Breast epithelium (tissue), 4 donors: ENCODE measurements at places on chromosomes 4 and X.

DNA sequence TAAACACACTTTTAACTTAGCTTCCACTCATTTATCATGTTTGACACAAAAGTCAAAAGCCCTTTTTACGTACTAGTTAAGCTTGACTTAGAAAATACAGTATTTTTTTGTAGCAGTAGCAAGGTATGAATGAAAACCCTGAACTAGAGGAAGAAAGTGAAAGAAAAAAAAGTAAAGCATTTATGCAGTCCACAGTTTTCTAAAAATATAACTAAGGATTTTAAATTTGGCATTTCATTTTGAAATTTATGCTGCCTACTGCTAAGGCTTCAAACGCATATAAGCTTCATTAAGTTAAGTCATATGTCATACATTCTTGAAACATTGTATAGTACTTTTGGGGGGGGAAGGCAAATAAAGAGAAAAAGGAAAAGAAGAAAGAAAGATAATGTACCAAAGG is 201.5 kb downstream of the PDGFC start:
- no peaks in the 10 kb centered on the region for H3K36me3 ChIP-seq
- no peak overlapping the region for H3K4me3 ChIP-seq
- no peak for DNase-seq
- no peak overlapping the region for H3K27ac ChIP-seq
- H3K27me3 ChIP-seq = no peaks in the 10 kb centered on the region
- no peaks in the 10 kb centered on the region for H3K4me1 ChIP-seq

- H3K4me1 ChIP-seq = no peaks in the 10 kb centered on the region
- no peak overlapping the region for H3K27ac ChIP-seq
- no peaks in the 10 kb centered on the region for H3K27me3 ChIP-seq
Measured at GRCh38 chr4:168796362-168797106, 213.5 kb downstream of the CBR4 start.

- DNase-seq = no peak
- no peaks in the 10 kb centered on the region for H3K27me3 ChIP-seq
- no peak overlapping the region for H3K4me3 ChIP-seq
- no peak overlapping the region for H3K27ac ChIP-seq
Measured at GRCh38 chr4:37243051-37243450, 1.5 kb upstream of the NWD2 start.

GRCh38 chr4:186347743-186348142 is 81.8 kb downstream of the F11 start:
- H3K36me3 ChIP-seq = no peaks in the 10 kb centered on the region
- H3K4me3 ChIP-seq = no peak overlapping the region
- H3K27me3 ChIP-seq = no peaks in the 10 kb centered on the region
- no peaks in the 10 kb centered on the region for H3K4me1 ChIP-seq

GRCh38 chrX:134868771-134869495 is 121.9 kb upstream of the SMIM10 start:
- H3K27me3 ChIP-seq = no peaks in the 10 kb centered on the region
- no peaks in the 10 kb centered on the region for H3K4me1 ChIP-seq
- DNase-seq = no peak
- H3K4me3 ChIP-seq = no peak overlapping the region

GRCh38 chr4:106201373-106201772 is 114.6 kb downstream of the TBCK start:
- H3K36me3 ChIP-seq = no peaks in the 10 kb centered on the region
- no peak overlapping the region for H3K27ac ChIP-seq
- no peak overlapping the region for H3K4me3 ChIP-seq
- no peaks in the 10 kb centered on the region for H3K27me3 ChIP-seq
- no peaks in the 10 kb centered on the region for H3K4me1 ChIP-seq
- DNase-seq = no peak

- no peak for DNase-seq
- peak overlapping the region; percentile 43 for H3K4me3 ChIP-seq
- H3K36me3 ChIP-seq = no peaks in the 10 kb centered on the region
- H3K27me3 ChIP-seq = no peaks in the 10 kb centered on the region
- H3K4me1 ChIP-seq = no peaks in the 10 kb centered on the region
- H3K27ac ChIP-seq = no peak overlapping the region
Measured at GRCh38 chrX:119389214-119389613, 9.9 kb upstream of the SLC25A43 start.

DNA sequence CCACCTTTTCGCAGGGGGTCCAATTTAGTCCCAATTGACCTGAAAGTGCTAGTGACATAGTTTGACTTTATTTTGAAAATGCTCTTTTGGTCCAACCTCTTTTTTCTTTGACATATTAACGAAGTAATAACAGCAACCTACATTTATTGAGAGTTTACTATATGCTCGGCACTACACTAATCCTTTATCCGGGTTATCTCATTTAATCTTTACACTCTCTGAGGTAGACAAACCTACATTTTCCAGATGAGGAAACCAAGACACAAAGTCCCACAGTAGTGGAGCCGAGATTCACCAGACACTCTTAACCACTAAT is 307 bp upstream of the ATRX start:
- no peaks in the 10 kb centered on the region for H3K27me3 ChIP-seq
- H3K27ac ChIP-seq = peak overlapping the region; percentile 95
- H3K4me1 ChIP-seq = no peaks in the 10 kb centered on the region
- peak overlapping the region; percentile 56 for H3K4me3 ChIP-seq
- H3K36me3 ChIP-seq = no peaks in the 10 kb centered on the region

DNA sequence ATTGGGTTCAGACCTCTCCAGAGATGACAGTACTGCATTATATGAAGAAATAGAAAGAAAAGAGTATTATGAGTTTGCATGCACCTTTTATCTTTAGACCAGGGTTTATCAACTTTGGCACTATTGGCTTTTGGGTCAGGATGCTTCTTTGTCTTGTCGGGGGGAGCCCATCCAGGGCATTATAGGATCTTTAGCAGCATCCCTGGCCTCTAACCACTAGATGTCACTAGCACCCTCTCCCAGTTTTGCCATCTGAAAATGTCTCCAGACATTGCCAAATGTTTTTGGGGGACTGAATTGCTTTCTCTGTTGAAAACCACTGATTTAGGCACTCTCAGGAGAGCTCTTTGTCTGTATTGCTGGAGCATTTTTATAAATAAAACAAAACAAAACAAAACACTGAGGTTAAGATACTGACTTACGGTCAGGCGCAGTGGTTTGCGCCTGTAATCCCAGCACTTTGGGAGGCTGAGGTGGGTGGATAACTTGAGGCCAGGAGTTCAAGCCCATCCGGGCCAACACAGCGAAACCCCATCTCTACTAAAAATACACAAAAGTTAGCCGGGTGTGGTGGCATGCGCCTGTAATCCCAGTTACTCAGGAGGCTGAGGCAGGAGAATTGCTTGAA is 23.6 kb downstream of the CA5B start:
- no peaks in the 10 kb centered on the region for H3K27me3 ChIP-seq
- DNase-seq = no peak
- H3K36me3 ChIP-seq = no peaks in the 10 kb centered on the region
- H3K4me1 ChIP-seq = no peaks in the 10 kb centered on the region

GRCh38 chr4:4461850-4462249 is 74.9 kb downstream of the NSG1 start:
- no peaks in the 10 kb centered on the region for H3K36me3 ChIP-seq
- peak; percentile 19 for DNase-seq
- no peak overlapping the region for H3K27ac ChIP-seq
- H3K4me3 ChIP-seq = no peak overlapping the region
- H3K27me3 ChIP-seq = no peaks in the 10 kb centered on the region
- H3K4me1 ChIP-seq = no peaks in the 10 kb centered on the region

DNA sequence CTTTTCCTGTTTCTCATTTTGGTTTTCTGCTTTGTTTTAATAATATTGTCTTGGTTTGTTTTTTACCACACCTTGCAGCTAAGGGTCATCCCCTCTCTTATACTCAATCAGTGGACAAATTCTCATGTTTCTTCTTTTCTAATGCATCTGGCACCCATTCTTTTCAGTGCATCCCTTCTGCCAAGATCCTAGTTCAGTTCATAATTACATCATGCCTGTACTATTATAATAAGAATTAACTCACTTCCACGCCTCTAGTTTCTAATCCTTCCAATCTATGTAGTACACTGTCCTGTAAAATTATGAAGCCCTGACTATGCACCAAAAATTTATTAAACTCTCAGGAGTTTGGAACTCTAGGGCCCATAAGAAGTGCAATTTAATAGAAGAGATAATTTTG is 126.1 kb downstream of the FAT4 start:
- no peaks in the 10 kb centered on the region for H3K36me3 ChIP-seq
- H3K4me1 ChIP-seq = no peaks in the 10 kb centered on the region
- no peak for DNase-seq

DNA sequence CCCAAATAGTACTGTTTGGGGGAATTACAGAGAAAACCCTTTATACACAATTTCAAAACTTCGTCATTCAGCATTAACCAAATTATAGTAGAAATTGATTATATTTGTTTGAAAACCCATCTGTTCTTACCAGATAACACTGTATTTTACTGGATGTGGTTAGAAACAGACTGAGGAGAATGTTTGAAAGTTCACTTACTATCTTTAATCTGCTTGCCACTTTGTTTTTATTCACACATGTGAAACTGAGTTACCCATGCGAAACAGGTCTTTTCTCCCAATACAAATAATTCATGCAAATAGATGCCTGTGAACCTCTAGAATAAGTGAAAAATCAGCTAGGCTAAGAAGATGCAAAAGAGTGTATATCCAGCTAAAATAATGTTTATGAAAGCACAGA is 177.5 kb downstream of the NAA11 start:
- no peak overlapping the region for H3K4me3 ChIP-seq
- H3K27me3 ChIP-seq = no peaks in the 10 kb centered on the region
- no peaks in the 10 kb centered on the region for H3K4me1 ChIP-seq
- no peak overlapping the region for H3K27ac ChIP-seq
- DNase-seq = no peak

- no peak for DNase-seq
- H3K27ac ChIP-seq = no peak overlapping the region
- H3K4me3 ChIP-seq = no peak overlapping the region
- H3K27me3 ChIP-seq = no peaks in the 10 kb centered on the region
Measured at GRCh38 chr4:65383589-65384305, 286.5 kb downstream of the EPHA5 start.

DNA sequence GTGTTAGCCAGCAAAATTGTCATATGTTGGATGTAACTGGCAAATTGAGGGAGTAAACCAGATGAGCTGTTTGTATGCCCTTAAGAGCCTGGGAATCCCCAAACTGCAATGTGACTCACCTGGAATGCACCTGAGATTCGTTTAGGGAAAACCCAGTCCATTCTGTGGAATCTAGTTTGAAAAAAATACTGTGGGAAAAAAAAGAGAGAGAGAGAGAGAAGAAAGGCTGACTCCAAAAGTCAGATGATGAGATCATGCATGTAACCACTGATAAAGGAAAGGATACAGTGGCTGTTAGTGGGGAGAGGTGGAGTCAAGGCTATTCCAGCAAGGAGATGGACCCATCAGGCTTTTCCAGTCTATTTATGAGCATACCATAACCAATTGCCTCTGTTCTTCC is 48.5 kb downstream of the SLC9A7 start:
- H3K4me3 ChIP-seq = no peak overlapping the region
- no peak for DNase-seq
- H3K27me3 ChIP-seq = no peaks in the 10 kb centered on the region
- H3K4me1 ChIP-seq = no peaks in the 10 kb centered on the region
